ENCODE measurements at places on chromosomes 6 and 20.

- no peak for DNase-seq
Observed at GRCh38 chr20:39473536-39473935, 511.4 kb downstream of the DHX35 start.

GRCh38 chr6:52571099-52571755 is 5.6 kb downstream of the TRAM2 start:
- DNase-seq = no peak

DNA sequence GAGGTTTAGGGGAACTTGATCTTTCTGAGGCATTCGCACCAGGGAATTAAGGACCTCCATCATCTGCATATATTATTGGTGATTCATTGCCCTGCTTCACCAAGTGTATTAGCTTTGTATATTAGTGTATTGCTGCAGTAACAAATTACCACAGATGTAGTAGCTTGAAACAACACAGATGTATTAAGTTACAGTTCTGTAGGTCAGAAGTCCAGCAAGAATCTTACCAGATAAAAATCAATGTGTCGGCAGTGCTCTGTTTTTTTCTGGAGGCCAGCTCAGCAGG is 65.8 kb downstream of the HMGN3 start:
- no peak for DNase-seq

- DNase-seq = no peak
Observed at GRCh38 chr20:46784436-46785127, 75.1 kb downstream of the SLC2A10 start.

Data from NCI-H510A treated with DMSO at 0.1 percent for 48 hours (cell line).